ENCODE measurements at places on chromosomes 16 and 17. TPM values are rescaled to one million over a fixed set of nuclear protein-coding genes. Genes with fewer than 3 reads are reported as not detected.

GRCh38 chr16:20889625-20890275 lies 10.4 kb downstream of the DCUN1D3 start:
- no peak for DNase-seq

GRCh38 chr17:76004750-76005262 lies 4.2 kb downstream of the CDK3 start:
- no peak for DNase-seq

GRCh38 chr17:71765437-71765836 lies 355.4 kb upstream of the SOX9 start:
- no peak for DNase-seq

TNK1 gene
- 12.3 TPM for total RNA-seq

GRCh38 chr16:12679660-12680272 lies 123.9 kb downstream of the CPPED1 start:
- no peak for DNase-seq

DNA sequence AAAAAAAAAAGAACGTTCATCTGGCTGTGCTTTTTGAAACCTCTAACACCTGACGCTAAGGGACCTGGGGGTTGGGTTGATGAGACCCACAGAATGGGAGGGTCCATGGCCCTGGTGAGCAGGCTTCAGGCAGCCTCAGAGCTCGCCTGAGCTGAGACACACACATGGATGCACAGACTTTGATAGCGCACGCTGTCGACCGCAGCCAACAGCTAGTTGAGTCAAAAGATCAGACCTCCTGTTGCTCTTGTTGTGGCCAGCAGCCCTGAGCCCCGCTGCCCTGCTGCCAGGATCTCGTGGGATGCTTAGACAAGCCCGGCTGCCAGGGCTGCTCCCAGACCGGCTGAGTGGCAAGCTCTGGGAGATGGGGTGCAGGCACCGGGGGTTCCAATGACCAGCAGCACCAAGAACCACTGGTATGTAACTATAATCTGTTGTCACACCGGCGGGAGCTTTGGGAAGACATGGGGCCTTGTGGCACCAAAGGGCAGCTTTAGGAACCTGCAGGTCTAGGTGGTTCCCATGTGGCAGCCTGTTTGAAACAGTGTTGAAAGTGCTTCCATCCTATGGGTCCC lies 20.0 kb upstream of the MEAK7 start:
- DNase-seq: no peak

PAQR4 gene
- 4.5 TPM for total RNA-seq

DNA sequence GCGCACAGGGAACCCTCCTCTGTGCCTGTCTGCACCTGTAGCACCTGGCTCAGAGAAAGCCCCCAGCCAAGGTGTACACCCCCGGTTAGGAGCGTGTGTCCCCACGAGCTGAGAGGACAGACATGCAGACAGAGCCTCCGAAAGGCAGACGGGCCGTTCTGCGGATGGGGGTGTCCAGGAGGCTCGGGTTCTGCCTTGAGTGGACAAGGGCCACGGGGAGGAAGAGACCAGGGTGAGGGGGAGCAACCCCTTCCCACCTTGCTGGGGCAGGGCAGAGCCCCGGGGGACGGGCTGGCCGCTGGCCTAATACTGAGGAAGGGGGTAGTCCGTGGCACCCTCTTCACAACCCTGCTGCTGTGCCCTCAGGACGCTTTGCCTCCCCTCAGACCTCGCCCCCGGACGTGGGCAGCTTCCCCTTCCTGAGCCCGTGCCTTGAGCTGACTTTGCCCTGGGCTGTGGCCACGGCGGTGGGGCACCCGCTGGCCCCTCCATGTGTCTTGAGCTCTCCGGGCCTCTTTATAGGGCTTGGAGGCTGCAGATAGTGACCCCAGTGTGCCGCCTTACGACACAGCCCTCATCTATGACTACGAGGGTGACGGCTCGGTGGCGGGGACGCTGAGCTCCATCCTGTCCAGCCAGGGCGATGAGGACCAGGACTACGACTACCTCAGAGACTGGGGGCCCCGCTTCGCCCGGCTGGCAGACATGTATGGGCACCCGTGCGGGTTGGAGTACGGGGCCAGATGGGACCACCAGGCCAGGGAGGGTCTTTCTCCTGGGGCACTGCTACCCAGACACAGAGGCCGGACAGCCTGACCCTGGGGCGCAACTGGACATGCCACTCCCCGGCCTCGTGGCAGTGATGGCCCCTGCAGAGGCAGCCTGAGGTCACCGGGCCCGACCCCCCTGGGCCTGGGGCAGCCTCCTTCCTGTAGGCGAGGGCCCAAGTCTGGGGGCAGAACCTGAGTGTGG lies 5.7 kb downstream of the SLC22A31 start:
- DNase-seq: no peak

GRCh38 chr17:4438162-4438944 lies 4.6 kb downstream of the SPNS3 start:
- DNase-seq: no peak

SOST gene
- not detected for total RNA-seq

DNA sequence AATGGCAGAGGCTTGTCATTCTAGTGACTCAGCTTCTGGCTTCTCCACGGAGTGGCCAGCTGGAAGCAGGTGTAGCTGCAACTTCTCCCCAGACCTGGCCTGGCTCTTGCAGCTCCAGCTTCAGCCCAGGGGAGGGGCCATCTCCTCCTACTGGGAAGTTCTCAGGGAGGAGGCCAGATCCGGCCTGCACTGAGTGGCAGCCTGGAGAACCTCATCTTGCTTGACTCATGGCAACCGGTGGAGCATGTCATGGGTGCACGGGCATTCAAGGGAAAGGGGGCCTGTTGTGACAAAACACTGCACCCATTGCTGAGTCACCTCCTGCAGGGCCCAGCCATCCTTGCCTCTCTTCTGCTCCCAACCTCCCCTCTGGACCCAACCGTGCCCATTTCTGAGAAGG lies 273.9 kb upstream of the MAF start:
- no peak for DNase-seq

DNA sequence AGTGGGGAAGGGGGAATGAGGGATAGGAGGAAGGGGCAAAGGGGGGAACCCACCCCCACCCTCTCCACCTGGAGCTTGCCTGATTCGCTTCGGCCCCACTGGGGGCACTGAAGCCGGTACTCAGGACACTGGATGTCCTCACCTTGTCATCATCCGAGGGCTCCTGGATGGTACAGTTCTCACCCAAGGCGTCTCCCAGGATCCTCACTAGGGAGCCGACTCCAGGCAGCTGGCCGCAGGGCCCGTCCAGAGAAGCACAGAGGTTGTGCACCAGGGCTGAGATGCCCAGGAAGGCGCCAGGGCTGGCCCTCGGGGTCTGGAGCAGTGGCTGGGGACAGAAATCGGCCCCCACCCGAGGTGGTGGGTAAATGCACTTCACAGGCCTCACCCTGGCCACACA lies 92.3 kb downstream of the LITAF start:
- DNase-seq: no peak

DNA sequence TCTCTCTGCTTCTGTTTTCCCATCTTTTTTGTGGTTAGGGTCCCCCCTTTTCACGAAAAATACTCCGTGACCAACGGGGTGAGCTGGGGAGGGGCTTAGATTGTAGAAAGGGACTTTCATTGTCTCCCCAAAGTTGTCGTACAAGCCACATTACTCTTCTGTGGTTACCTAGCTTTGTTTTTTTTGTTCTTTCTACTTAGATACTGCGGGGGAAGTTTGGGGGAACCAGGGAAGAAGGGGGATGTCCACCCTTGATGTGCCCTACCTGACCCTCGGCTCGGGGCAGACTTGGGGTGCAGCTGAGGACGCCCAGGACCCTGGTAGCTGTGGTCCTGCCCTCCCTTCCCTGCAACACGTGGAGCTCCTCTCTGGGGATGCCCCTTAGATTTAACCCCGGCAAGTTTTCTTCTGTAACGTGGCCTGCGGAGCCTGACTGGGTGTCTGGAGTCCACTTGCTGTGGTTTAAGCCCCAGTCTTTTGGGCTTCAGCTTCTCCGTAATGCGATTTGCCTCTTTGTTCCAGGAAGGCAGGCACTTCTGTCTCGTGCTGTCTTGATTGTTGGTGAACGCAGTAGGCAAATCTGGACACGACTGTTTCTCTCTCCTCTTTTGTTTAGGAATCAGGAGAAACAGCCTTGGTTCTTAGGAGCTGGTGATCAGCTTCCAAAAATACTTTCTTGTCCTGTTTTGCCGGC lies 892 bp downstream of the ABCC1 start:
- no peak for DNase-seq

Data from ureter (tissue), 1 donor.